ENCODE measurements at places on chromosomes 12 and 14.

DNA sequence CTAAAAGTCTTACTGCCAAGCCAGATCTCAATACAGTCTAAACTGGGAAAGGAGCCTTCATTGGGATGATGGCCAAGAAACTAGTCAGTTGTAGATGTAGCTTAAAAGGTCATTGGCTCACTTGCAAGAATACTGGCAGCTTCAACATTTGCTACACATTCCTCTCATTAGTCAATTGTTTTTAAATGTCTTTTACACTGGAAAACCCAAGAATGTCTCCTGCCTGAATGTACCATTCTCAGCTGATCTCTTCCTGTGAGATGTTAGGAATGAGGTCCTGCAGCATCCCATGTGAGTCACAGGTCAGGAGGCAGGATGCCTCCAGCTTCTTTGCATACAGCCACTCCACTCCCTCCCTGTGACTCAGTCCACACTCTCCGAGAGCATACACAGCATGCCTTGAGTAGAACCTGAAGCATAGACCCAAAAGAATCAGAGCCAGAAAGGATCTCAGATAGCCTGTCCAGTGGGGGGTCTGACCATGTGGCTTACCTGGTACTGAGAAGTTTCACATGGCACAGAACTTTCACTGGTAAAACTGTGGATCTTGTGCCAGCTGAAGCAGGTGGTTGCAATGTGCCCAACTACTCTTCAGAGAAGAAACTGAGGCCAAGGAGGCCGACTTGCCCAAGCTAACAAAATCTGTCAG, 56.0 kb upstream of the HECTD1 start:
- no peak for DNase-seq

DNA sequence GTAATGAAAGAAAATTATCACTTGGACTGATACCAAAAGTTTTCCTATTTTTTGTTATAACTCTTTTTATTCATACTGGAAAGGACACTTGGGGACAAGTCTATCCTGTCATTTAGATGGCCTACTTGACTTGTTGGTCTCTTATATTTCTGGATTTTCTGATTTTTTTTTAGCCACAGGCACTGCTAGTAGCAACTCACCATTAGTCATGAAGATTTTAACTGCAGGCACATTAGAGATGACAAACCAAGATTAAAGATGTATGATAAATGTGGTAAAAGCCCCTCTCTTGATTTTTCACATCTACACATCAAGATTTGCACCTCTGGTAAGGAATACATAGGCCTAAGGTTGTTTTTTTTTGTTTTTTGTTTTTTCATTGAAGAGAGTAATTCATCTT, 217.0 kb downstream of the SLC25A21 start:
- DNase-seq = no peak

- DNase-seq = peak; percentile 68
Measured at GRCh38 chr14:47678993-47679392, 3.6 kb upstream of the MDGA2 start.

DNA sequence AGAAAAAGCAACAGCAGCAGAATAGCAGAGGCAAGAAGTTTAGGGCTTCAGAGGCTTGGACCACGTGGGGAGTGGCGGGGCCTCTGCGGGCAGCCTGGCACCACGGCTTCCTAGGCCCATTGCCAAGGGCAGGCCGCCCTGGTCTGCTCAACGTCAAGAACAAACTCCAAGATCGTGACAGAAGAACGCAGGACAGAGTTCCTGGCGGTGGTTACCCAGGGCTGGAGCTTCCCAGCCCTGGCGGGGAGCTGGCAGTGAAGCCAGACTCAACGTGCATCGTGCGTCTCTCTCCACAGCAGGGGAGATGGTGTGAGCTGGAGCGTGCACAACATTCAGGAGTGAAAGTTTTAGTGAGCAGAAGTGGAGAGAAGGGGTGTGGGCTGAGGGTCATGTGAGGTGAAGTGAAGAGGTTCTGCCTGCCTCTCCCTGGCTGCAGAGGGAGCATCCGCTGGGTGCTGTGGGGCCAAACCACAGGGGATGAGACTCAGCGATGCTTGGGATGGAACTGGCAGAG, 13.9 kb upstream of the CACNA2D4 start:
- peak; percentile 42 for DNase-seq

DNA sequence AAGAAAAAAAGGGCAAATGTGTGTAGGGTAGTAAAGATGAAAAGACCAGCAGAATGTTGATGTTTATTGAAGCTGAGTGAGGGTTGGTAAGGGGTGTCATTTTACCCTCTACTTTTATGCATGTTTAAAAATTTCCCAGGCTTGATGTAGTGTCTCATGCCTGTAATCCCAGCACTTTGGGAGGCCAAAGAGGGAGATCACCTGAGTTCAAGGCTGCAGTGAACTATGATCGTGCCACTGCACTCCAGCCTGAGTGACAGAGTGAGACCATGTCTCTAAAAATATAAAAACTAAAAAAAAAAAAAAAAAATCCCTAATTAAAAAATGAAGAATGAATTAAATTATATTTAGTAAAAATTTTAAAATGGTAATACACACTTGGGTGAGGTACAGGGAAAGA, 8.5 kb downstream of the SEL1L start:
- DNase-seq = no peak

- peak; percentile 71 for DNase-seq
Measured at GRCh38 chr12:2456813-2457186, 338.0 kb upstream of the FKBP4 start.

DNA sequence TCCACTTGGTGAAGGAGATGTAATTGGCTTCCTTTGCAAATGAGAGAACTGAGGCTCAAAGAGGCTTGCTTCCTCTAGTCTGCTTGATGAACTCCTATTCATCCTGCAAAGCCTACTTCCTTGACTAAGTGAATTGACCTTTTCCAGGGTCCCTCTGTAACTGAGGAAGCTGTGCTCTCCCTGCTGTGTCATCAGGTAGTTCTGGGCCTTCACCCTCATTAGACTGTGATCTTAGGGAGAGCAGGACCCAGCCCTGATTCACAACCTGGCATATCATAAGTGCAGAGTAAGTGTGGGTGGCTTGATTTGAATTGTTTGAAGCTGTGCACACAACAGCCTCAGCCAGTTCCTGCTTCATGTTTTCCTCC, 16.3 kb downstream of the ASB2 start:
- DNase-seq = no peak

DNA sequence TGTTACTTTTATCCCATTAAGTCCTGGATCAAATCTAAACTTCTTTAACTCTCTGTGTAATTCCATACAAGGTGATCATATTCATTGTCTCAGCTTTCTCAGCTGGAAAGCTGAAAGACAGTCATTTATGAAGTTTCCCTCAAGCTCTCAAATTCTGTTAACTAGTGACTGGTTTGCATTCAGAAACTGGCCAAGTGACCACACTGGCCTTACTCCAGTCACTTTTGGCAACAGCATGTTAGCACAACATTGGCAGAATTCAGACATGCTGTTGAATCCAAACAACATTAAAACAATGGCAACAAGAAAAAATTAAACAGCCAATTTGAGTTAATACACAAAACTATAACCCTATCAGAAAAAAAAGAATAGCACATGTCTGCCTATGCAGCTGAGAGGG, 343.3 kb downstream of the MDGA2 start:
- no peak for DNase-seq

DNA sequence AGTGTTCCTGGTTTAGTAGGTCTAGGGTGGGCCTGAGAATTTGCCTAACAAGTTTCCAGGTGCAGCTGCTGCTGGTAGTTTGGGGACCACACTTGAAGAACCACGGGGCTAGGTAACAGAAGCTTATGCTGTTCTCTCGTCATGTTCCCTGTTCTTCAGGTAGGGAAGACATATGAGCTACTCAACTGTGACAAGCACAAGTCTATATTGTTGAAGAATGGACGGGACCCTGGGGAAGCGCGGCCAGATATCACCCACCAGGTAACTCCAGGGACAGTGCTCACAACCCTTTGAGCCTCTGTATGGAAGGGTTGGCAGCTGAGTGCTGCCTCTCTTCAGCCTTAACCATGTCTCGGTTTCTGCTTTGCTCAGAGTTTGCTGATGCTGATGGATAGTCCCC, 3.5 kb downstream of the EMG1 start:
- DNase-seq = no peak

DNA sequence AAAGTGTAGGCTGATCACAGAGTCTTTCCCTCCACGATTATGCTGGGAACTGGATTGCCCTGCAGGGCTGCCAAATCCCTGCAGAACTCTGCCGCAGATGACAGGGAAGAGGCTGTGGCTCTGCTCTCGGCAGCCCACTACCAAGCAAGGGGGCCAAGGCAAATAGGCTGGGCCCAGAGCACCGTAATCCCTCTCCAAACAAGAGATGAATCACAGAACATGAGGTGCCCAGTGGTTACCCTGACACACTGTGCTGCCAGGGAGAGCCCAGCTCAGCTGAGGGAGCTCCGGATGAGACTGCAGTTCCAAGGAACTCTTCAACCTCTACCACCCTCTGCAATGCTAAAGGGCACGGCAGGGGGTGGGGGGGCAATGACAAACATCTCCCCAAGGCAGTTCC, 33.9 kb downstream of the STON2 start:
- no peak for DNase-seq

GRCh38 chr14:23539248-23540140, 12.1 kb downstream of the ZFHX2 start:
- peak; percentile 84 for DNase-seq

- DNase-seq = no peak
Measured at GRCh38 chr12:69099201-69099837, 140.1 kb upstream of the CPSF6 start.

- DNase-seq = no peak
Measured at GRCh38 chr12:88628856-88629509, 48.7 kb upstream of the KITLG start.

GRCh38 chr12:76478045-76478444, 81.5 kb downstream of the OSBPL8 start:
- DNase-seq = no peak

- DNase-seq = peak; percentile 33
Measured at GRCh38 chr12:85310456-85311076, 30.5 kb downstream of the ALX1 start.

DNA sequence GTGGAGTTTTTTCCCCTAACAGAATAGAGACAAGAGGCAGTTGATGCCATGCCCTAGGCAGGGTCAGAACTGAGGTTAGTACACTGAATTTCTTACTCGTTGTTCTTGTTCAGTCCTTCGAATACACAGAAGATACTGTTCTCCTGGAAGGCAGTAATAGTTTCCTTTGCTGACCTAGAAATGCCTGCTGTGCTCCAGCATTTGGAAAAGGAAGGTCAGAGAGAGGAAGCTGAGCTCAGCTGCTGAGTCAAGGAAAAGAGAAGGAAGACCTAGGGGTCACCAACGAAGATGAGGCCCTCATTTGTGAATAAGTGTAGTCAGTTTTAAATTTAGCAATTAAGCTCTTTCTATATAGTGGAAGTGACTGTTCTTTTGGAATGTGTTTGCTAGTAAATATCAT, 100.1 kb downstream of the CRADD start:
- no peak for DNase-seq

- peak; percentile 44 for DNase-seq
Measured at GRCh38 chr12:1529862-1530591, 64.4 kb downstream of the FBXL14 start.

GRCh38 chr12:112160611-112161010, 35.3 kb downstream of the TRAFD1 start:
- no peak for DNase-seq

- peak; percentile 50 for DNase-seq
Measured at GRCh38 chr14:61471297-61472005, 150.1 kb downstream of the PRKCH start.

GRCh38 chr14:58701604-58702003, 63.8 kb downstream of the DACT1 start:
- peak; percentile 46 for DNase-seq

DNA sequence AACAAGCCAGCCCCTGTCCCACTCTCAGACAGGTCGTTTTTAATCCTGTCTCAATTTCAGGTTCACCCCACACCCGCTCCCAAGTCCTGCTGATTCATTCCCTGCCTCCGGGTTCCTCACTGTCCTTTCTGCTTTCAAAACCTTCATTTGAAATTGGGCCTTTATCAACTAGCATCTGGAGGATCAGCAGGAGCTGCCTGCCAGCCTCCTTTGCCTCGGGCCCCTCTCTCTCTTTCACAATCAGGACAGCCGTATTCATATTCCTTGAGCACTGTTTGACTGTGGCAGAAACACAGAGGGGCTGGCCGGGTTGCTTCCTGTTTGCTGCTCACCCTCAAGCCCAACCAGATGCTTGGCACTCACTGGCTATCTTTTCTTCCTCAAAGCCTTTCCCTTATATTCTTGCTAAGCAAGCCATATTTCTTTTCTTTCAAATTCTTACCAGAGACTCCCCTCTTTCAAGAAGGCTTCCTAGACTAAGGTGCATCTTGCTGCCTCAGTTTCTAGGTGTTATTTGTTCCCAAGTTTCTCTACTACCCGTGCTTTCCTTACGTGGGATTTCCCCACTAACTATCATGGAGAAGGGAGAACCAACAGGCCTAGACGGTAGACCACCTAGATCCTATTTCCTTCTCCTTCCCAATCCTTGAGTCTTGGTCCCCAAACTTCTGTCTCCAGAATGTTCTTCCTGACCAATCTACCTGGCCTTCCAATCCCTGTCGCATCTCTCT, 3.0 kb downstream of the GALNT6 start:
- DNase-seq = peak; percentile 92

GRCh38 chr12:14571779-14572178, 4.1 kb upstream of the PLBD1 start:
- DNase-seq = no peak

DNA sequence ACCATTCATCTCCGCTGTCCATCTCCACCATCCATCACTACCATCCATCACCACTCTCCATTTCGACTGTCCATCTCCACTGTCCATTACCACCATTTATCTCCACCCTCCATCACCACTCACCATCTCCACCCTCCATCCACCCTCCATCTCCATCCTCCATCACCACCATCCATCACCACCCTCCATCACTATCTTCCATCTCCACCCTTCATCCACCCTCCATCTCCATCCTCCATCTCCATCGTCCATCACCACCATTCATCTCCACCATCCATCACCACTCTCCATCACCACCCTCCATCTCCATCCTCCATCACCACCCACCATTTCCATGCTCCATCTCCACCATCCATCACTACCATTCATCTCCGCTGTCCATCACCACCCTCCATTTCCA, 5.2 kb upstream of the CEP170B start:
- no peak for DNase-seq

DNA sequence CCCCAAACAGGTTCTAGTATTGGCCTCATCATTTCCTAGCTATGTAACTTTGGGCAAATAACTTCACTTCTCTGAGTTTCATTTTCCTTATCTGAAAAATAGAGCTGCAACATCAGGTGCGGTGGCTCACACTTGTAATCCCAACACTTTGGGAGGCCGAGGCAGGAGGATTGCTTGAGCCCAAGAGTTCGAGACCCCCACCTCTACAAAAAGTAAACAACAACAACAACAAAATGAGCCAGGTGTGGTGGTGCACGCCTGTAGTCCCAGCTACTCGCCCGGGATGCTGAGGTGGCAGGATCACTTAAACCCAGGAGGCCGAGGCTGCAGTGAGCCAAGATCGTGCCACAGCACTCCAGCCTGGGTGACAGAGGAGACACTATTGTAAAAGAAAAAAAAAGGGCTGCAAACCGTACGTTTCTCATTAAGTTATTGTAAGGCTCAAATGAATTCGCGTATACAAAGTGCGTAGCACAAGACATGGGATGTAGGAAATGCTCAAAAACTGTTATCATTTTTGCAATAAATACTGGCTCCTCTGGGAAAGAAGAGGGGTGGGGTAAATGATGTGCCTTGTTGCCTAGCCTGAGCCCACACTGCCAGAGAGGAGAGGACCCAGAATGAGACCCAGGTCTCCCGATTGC, 903 bp downstream of the C12orf76 start:
- no peak for DNase-seq

GRCh38 chr12:41983394-41983793, 161.3 kb downstream of the GXYLT1 start:
- peak; percentile 76 for DNase-seq

Measured in NCI-H69 (cell line).